Colonic mucosa (tissue), 4 donors: ENCODE measurements at places on chromosomes 13 and 19. TPM values are rescaled to one million over a fixed set of nuclear protein-coding genes. Genes with fewer than 3 reads are reported as not detected.

- DNase-seq: peak; percentile 38
These were observed 4.8 kb downstream of the SLC17A7 start for GRCh38 chr19:49436381-49437017.

DNA sequence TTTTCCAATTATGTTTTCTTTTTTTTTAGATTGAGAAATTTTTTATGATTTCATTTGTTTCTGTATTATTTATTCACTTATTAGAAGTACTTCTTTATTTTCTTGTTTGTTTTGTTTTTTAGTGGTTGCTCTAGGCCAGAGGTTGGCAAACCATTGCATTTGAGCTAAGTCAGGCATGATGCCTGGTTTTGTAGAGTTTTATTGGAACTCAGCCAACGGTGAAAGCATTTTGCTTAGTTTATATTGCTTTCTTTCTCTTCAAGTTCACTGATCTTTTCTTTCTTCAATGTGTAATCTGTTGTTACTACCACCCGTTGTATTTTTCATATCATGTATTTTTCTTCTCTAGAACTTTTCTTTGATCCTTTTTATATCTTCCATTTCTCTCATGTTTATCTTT, 19.7 kb downstream of the ZNF567 start:
- no peak for DNase-seq

GRCh38 chr13:106597749-106598395, 29.9 kb upstream of the ARGLU1 start:
- DNase-seq: no peak

The ZNF763 gene
- 4.1 TPM for total RNA-seq

GRCh38 chr13:113741191-113741668, 17.8 kb upstream of the TMEM255B start:
- no peak for DNase-seq

DNA sequence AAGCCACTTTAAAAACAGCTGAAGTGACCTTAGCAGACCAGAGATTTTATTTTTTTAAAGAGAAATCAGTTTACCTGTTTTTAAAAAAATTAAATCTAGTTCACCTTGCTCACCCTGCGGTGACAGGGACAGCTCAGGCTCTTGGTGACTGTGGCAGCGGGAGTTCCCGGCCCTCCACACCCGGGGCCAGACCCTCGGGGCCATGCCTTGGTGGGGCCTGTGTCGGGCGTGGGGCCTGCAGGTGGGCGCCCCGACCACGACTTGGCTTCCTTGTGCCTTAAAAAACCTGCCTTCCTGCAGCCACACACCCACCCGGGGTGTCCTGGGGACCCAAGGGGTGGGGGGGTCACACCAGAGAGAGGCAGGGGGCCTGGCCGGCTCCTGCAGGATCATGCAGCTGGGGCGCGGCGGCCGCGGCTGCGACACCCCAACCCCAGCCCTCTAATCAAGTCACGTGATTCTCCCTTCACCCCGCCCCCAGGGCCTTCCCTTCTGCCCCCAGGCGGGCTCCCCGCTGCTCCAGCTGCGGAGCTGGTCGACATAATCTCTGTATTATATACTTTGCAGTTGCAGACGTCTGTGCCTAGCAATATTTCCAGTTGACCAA, 10.8 kb downstream of the PLPPR3 start:
- DNase-seq: no peak

The ALOX5AP gene
- total RNA-seq: 5.1 TPM

GRCh38 chr13:41427666-41428065, 29.7 kb upstream of the RGCC start:
- DNase-seq: no peak

- no peak for DNase-seq
These were observed 944 bp downstream of the C19orf85 start for GRCh38 chr19:55463583-55464031.

DNA sequence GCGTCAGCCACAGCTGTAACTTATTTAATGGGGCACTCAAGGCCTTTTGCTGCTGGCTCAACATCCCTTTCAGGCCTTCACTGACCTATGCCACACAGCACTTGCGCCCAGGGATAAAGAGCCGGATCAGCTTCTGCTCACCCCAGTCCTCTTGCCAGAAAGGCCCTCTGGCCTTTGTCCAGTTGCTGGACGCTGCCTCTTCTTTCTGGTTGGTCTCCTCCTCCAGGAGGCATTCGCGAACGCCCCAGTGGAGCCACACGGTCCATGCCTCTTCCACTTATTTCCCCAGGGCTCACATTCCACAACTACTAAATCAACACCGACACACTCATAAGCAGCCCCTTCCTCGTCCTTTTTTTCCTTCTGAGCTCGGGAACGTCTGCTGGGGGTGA, 3.7 kb upstream of the ZNF329 start:
- DNase-seq: peak; percentile 35
